Activated CD4-positive, alpha-beta T cell treated with anti-CD3 and anti-CD28 coated beads, Interleukin-10, Interleukin-2, amounts not matched to agents 100 ng/mL and 50 ng/mL, durations not matched to agents 16 hours and 8 hours (primary cell): ENCODE measurements at places on chromosomes 7 and 10.

GRCh38 chr10:42929236-42929635, 146.6 kb downstream of the BMS1 start:
- DNase-seq = no peak

DNA sequence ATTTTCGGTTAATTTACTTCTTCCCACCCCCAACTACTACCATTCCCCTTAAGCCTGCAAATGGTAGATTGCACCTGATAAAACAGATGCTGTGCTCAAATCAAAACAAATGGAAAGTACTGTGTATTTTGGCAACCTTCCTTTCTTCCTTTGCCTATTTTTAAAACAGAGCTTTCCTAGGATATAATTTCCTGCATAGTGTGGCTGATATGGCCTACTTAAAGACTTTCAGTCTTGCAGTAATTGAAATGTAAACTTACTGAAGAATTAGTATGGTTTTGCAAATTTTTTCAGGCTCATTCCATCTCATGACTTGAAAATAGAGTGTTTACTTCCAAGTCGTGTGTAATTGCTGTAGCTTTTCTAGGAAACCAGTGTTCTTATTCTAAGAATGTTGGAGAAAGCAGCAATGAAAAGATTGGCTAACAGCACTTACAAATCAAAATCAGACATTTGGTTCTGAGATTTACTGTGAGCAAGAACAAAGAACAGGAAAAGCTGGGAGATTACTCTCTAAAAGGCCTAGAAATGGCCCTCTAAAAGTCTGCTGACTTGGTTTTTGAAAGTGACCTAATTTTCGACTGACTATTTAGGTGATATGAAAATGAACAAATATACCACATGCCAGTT, 52.0 kb downstream of the REEP3 start:
- peak; percentile 74 for DNase-seq

- no peak for DNase-seq
Measured at GRCh38 chr7:132464740-132465139, 111.5 kb downstream of the PLXNA4 start.

GRCh38 chr7:140609646-140610045, 31.0 kb downstream of the DENND2A start:
- DNase-seq = no peak

- no peak for DNase-seq
Measured at GRCh38 chr7:90536449-90536848, 59.7 kb upstream of the CDK14 start.

- no peak for DNase-seq
Measured at GRCh38 chr7:84536271-84536870, 341.8 kb upstream of the SEMA3A start.

DNA sequence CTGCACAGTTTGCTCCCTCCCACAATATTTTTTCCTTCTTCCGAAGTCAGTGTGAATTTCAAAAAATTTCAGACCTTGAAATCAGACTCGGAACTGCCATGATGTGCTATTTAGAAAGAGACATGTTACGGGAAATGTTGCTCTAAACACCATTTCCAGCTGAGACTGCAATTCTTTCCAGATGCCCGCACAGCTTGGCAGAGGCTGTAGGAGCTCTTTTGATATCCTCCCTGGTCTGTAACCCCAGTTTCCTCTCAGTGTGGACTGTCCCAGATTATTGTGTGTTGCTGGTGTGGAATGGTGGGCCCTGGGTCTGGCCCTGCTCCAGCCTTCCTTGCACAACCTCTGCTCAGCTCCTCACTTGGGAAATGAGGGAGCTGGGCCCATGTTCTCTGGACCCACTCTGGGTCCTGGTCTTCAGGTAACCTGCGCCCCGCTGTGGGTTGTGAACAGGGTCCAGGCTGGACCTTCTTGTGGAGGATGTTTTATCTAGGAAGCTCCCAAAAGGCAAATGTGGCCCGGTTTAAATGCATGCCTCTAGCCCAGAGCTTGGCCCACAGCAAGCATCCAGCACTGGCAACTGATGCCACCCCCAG, 172.8 kb upstream of the CXCL12 start:
- DNase-seq = no peak

GRCh38 chr7:85489498-85489897, 302.6 kb upstream of the SEMA3D start:
- DNase-seq = no peak

- no peak for DNase-seq
Measured at GRCh38 chr10:126147866-126148587, 240.2 kb downstream of the ADAM12 start.

DNA sequence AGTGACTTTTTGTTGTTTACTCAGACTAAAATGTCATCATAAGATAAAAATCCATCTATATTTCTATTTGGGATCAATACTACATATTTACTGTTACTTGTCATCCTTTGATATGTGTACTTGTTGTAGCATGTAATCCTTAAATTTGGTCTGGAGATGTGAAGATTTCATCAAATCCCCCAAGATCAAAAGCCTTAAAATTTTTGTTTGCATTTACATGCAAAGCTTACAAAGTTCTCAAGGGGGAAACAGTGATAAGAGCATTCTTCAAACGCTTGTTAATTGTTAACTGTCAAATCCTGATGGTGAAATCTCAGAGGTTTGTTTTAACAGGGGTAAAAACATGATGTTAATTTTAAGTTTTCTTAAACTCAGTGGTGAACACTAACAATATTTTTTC, 84.9 kb upstream of the SKAP2 start:
- DNase-seq = no peak

- no peak for DNase-seq
Measured at GRCh38 chr10:133224756-133225372, 5.2 kb upstream of the UTF1 start.

DNA sequence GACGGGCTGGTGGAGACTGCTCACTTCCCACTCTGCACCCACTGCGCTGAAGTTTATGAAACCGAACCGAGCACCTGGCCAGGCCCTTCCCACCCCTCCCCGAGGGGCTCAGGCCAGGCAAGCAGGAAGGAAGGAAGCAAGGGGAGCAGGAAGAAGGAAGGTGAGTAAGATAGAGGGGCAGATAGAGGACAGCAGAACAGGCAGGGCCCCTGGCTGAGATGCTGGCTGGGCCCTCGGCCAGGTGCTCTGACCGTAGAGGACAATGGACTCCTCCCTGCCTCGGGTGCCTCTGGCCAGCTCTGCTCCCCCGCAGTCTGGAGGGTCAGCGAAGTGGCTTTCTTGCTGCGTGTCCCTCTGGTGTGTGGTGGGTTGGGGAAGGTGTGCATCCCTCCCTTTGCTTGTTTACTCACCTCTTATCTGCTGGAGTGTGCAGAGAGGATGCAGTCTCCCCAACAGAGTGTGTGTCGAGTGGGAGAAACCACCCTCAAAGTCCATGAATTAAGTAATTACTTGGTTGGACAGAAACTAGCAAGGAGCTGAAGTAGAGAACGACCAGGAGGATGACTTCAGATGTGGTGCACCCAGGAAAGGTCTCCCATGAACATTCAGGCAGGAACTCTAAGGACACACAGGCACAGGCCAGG, 82.8 kb upstream of the PPP2R2D start:
- DNase-seq = no peak

DNA sequence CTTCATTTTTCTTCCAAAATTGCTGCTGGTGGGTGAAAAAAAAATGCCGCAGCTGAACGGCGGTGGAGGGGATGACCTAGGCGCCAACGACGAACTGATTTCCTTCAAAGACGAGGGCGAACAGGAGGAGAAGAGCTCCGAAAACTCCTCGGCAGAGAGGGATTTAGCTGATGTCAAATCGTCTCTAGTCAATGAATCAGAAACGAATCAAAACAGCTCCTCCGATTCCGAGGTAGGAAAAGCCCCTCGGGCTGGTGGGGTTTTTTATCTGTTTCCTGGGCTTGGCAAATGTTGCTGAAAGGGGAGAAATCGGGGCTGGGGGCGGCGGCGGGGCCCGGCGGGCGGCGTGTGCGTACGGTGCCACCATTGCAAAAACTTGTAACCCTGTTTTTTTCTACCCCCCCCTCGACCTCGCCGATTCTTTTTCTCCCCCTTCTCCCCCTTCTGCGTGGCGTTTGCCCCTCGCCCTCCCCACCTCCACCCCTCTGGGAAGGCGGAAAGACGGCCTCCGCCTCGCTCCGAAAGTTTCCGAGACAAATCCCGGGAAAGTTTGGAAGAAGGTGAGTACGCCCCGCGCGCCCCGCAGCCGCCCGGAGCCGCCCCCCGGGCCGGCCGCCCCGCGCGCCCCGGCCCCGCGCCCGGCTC, 789 bp downstream of the TCF7L2 start:
- peak; percentile 9 for DNase-seq

DNA sequence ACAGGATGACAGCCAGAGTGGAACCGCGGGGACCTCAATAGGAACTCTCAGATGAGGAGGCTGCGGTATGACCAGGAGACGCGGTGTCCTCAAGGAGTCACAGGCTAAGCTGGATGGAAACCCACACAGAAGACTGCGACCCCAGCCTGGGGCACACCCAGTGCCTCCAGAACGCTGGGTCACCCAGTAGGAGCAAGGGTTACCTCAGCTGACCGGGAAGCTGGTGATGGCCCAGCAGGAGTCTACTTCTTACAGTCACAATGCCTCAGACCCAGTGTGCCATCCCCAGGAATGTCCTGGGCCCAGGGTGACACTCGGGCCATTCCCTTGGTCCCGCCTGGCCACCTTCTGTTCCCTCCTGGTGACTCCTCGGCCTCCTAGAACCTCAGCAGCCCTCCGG, 29.9 kb downstream of the CNPY1 start:
- no peak for DNase-seq

- no peak for DNase-seq
Measured at GRCh38 chr7:70940597-70940996, 191.3 kb upstream of the GALNT17 start.

DNA sequence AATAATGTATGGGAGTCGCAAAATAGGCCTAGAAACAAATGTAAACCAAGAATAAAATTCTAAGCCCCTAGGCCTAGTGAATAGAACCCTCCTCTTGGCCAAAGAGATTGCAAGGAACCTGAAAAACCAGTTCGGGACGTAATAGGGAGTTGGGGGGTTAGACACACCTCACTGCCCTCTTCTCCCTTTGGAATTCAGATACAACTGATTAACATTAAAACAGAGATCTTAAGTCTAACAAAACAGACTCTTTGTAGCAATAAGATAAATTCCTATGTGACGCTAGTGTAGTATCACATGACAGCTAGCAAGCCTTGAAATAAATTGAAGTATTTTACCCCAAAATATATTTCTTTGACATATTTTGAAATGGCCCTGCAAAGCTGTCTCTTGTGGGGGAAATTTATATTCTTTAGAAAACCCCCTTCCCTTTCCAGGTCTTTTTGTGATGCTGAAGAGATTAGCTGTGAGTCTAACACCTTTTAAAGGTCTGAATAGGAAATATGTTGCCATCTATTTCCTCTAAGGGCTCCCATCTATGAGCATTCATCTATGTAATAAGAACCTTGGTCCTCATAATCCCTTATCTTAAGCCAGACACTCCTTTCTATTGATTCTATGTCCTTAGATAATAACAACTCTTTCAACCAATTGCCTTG, 623.4 kb upstream of the NRG3 start:
- DNase-seq = no peak

- peak; percentile 58 for DNase-seq
Measured at GRCh38 chr7:37467002-37467401, 18.3 kb upstream of the ELMO1 start.

DNA sequence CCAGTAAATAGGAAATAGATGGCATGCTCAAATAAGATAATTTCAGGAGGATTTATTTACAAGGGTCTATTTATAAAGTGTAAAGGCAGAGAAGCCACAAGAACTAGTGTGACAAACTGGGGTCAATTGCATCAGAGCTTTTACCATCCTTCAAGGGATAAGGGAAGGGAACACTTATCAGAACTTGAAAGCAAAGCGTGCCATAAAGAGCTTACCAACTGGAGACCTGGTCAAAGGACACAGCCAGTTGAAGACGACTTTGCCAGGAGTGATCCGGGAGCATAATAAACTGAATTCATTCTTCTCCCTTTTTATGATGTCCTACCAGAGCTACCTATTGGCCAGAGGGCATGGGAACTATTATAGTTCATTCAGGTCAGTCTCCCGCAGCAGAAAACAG, 3.2 kb upstream of the PPP1R3A start:
- DNase-seq = no peak

DNA sequence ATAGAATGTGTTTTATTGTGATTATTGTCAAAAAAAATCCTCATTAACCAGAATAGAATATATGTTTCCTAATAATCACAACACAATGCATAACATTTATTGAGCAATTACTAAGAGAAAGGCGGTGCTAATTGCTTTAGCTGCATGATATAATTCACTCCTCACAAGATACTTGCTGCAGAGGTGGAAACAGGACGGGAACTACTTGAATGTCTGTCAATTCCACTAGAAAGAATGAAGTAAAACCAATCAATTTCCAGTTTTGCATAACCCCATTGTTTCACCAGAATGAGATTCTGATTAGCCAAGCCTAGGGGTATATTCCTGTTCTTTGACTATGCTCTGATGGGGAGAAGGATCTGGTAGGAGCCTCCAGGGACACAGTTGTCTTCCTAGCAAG, 239.1 kb upstream of the NRP1 start:
- no peak for DNase-seq

DNA sequence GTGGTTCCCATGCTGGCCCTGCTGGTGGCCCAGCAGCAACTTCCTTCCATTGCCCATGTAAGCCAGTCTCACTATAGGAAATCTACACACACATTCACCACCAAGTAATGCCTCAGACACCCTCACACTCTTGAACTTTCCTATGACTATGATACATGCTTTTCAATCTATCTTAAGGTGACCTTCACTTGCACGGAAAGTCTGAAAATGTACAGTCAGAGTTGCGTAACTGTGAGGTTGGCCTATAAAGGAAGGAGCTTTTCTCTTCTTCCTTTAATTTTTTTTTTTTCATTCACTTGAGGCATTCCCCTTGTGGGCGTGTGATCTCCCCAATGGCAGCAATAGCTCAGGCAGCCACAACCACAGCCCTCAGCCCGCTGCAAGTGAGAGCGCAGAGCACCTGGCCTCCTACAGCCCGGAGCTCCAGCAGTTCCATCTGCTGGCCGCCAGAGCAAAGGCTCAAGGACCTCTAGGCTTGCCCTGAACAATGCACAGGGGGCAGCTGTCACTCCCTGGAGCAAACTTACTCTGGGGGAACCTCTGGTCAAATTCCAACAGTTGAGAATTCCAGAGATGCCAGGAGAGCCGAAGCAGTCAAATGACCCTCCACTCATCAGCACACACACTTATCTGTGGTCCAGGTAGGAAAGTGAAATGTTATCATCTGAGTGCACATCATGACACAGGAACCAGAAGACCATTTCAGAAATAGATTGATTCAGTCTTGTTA, 123.1 kb upstream of the ADO start:
- DNase-seq = peak; percentile 85

DNA sequence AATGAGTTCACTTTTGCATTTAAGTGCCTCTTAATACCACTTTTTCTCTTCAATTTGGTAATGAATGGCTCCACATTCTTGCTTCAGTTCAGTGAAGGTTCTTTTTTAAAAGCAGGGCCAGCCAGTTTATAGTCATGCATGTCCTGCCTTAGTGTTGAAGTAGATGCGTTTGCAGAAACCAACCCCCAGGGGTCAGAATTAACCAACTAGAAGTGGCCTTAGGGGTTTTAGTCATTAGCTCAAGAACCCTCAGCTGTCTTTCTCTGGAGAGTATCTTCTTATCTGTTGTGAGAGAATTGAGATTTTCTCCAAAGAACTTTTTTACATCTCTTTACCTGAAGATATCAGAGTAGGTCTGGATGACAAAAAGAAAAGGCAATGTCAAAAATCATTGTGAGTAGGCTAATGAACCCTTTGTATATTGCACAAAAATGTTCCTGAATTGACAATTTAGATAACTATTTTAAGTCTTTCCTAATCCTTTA, 82.2 kb downstream of the PIK3CG start:
- DNase-seq = peak; percentile 46

GRCh38 chr10:14884082-14884481, 5.4 kb downstream of the SUV39H2 start:
- peak; percentile 62 for DNase-seq

GRCh38 chr10:64508029-64508661, 986.9 kb downstream of the REEP3 start:
- no peak for DNase-seq
